Right ventricle myocardium inferior (tissue), 1 donor: ENCODE measurements at places on chromosomes 12 and 14.

- DNase-seq = no peak
Measured at GRCh38 chr12:53170876-53171724, 9.4 kb upstream of the ZNF740 start.

- DNase-seq = no peak
Measured at GRCh38 chr12:26854031-26854390, 21.0 kb upstream of the ITPR2 start.

- DNase-seq = no peak
Measured at GRCh38 chr12:116241157-116241759, 36.2 kb downstream of the MED13L start.

DNA sequence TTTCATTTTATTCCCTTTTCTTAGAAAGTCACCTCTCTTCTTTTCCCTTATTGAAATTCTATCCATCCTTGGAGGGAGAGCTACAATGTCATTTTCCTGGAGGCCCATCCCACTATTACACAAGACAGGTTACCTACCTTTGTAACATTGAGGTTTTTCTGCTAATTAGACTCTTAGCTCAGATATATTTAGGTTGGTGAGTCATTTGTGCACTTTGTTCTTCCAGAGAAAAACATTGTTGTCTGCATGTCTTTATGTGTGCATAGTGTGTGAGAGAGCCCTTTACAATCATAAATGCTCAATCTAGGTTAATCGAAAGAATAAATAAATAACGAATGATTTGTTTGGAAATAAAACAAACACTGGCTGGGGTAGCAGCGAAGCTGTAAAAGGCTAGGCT is 191.8 kb downstream of the DACT1 start:
- no peak for DNase-seq

DNA sequence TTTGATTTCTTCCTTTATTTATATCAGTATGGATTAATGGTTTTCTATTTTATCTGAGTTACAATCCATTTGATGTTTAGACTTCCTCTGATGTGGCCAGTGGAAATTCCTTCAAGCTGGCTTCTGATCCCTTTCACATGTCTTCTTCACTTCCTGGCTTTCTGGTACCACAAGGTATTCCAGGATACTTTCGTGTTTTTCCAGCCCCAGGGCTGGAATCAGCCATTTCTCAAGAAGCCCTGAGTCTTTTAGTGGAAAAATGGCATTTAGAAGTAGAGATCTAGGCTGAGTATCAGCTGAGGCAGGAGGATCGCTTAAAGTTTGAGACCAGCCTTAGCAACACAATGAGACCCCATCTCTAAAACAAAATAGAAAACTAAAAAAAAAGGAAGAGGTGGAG is 93.3 kb downstream of the FIGNL2 start:
- DNase-seq = no peak

GRCh38 chr12:12622418-12622817 is 10.7 kb downstream of the CREBL2 start:
- no peak for DNase-seq

- no peak for DNase-seq
Measured at GRCh38 chr12:12372946-12373722, 16.3 kb downstream of the BORCS5 start.

DNA sequence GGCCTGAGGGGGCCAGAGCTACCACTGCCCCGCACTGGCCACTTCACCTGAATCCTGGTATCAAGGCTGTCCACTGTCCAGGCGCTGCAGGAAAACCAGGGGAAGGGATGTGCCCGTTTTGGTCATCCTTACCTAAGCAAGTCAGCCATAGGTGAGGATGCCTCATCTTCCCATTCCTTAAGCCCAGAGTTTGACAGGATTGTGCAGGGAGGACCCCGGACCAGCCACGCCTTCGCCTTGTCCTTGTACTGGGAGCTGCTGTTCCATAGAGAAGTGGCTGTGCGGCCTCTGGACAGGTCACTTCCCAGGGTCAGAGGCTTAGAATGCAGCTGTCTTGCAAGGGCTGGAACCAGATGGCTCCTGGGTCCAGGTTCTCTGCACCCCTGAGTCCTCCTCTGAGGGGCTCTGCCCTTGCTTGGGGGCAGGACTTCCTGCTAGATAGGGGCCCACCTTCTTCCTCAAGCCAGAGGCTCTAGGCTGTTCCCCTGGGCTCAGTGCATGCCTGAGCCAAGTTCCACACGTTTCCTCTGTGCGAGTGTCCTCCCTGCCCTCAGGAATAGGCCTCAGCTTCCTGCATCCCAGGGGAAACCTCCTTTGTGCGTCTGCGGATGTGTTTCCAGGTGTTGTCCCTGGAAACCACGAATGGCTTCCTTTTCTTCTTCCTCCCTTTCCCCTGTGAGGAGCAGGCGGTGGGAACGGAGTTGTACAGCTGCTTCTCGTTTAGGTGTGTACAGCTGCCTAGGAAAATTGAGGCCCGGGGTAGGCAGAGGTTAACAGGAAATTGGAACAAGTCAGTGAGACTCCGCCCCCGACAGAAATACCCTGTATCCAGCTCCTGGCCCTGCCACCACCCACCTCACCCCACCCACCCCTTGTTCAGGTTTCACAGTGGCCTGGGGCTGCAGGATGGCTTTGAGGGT is 54.3 kb upstream of the RIN3 start:
- no peak for DNase-seq

DNA sequence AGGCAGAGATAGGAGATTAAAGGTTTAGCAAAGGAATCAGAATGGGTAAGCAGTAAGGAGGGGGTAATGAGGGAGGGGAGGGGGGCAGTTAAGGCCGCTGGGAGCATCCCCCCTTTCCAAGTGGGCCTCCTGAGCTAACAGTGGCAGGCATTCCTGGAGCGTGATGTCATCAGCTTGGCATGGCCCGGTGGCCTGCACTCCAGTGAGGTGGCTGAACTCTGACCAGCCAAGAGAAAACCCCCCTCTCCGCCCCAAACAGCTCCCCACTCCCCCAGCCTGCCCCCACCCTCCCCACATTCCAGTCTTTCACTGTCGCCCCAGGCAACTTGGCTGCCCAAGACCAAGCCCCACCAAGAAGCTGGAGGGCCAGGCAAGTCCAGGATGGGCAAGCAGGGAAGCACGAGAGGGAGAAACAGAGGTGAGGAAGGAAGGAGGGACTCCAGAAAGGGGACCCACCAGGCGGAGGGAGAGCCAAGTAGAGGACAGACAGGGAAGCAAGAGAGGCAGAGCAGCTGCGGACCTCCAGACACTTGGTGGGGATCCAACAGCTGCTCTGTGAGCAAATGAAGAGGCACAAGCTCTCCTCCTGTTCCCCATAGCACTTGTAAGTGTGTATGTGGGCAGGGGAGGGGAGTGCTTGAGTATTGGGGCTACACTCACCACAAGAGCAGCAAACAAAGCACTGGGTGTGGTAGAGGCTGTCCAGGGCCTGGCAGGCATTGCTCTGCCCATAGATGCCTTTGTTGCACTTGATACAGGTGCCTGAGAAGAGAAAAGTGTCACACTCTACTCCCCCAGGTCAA is 4.5 kb downstream of the AJUBA start:
- no peak for DNase-seq

DNA sequence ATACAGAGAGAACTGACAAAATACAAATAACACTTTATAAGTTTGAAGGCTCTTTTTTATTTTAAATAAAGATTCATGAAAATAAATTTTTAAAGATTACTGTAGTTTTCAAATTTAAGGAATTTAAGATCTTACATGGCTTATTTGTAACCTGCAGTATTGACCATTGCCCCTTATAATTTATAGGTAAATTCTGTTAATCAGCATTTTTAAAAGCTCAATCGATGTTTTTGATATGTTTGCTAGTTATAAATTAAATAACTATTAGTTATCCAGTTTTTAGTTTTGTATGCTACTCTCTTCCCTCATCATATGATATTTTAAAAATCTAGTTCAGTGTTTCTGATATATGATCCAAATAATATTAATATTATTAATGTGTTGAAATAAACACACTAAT is 109.9 kb downstream of the MON2 start:
- DNase-seq = no peak

- no peak for DNase-seq
Measured at GRCh38 chr12:60148109-60148508, 552.3 kb downstream of the SLC16A7 start.

GRCh38 chr12:57622293-57623245 is 10.4 kb downstream of the B4GALNT1 start:
- DNase-seq = no peak

- no peak for DNase-seq
Measured at GRCh38 chr14:99908653-99909250, 115.5 kb downstream of the EML1 start.

- no peak for DNase-seq
Measured at GRCh38 chr12:128258866-128259555, 8.0 kb upstream of the TMEM132C start.

DNA sequence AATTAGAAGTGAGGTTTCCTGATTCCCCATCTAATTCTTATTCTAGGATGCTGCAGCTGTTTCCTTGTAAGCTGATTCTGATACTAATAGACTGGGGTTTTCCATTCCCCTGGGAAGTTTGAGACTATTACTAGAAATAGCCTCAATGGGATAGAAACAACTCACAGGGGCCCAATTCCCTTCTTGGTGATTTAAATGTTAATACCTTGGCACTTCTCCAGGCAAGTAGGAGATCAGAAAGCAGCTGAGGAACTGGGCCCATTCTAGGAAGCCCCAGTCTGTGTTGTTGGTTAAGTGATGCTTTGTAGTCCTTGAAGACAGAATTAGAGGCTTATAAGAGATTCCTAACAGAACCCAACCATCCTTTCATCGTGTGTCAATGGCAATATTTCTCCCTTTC is 407.0 kb upstream of the SEL1L start:
- no peak for DNase-seq

- no peak for DNase-seq
Measured at GRCh38 chr14:101586531-101587430, 25.5 kb downstream of the DIO3 start.

GRCh38 chr12:29943683-29944082 is 159.9 kb upstream of the TMTC1 start:
- DNase-seq = no peak

DNA sequence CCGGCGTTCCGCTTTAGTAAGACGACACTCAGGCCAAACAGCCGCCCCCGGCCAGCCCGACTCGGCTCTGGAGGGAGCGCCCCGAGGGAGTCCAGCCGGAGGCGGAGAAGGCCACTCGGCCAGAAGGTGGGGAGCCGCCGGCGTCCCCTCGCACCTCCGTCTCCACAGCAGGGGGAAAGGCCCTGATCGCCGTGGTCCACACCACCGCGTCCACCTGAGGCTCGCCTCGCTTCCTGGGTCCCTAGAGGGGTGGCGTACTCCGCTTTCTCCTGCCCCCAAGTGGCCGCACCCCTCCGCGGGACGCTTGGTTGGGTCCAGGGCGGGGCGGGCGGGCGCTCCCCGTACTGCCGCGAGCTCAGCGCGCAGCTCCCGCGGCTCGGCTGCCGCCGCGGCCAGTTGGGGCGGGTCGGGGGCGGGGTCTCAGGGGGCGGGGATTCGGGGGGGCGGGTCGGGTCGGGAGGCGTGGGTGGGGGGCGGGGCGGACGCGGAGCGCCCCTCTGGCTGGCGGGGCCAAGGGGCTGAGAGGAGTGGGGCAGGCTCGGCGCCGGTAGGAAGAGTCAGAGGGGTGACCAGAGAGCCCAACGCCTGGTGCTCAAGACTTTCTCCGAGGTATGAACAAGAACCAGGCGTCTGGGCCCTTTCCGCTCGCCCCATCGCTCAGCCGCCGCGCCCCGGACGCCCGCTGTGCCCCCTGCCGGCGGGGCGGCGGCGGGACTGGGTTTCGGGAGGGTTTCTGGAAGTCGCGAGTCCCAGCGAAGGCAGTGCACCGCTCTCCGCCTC is at the start of gene FRMD6:
Gene FRMD6 (plus strand): TSS at position 523 of the 780 bp plus-strand sequence. CDS start 37,927 bp downstream, outside the sequence.
- peak; percentile 94 for DNase-seq

GRCh38 chr12:86914721-86915120 is 658.5 kb upstream of the MGAT4C start:
- DNase-seq = no peak
